Activated effector memory CD4-positive, alpha-beta T cell treated with Interleukin-2 at 50 U/mL for 16 hours (primary cell): ENCODE measurements at places on chromosomes 3 and 15.

DNA sequence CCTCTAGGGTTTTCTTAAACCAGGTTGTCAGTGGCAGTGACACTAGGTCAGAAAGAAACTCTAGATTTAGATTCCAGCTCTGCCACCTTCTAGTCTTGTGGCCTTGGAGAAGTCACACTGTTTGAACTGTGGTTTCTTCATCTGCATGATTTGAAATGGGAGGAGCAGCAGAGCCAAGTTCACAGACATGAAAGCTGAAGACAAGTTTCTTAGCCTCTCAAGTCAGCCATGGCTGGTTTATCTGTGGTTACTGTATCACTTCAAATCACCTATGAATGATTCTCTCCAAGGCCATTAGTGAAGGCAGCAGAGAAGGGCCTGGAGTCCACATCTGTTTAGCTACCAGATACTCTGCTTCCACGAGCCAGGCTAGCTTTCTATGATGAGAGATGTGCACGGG is 15.6 kb downstream of the CLEC3B start:
- DNase-seq: no peak

GRCh38 chr15:80567721-80568157 is 127.4 kb upstream of the ABHD17C start:
- no peak for DNase-seq

GRCh38 chr3:142595951-142596725 is at the start of gene PLS1:
TSS of gene PLS1 (plus strand) at chr3:142596393. CDS start at chr3:142664238, 67,845 bp downstream.
- peak; percentile 86 for DNase-seq

DNA sequence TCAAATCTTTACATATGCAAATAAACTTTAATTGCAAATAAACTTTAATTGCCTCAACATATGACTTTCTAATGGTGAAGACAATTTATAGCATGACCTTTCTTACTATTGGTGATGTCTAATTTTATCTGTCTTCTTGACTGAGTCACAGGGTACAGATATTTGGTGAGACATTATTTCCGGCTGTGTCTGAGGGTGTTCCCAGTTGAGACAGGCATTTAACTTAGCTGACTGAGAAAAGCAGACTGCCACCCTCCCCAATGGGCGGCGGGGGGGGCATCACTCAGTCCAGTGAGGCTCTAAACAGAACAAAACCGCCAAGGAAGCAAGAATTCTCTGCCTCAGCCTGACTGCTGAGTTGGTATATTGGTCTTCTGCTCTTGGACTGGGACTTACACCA is 160.0 kb downstream of the TBL1XR1 start:
- no peak for DNase-seq

GRCh38 chr3:59246719-59247401 is 197.0 kb upstream of the CFAP20DC start:
- DNase-seq: no peak

- DNase-seq: no peak
These were observed 24.9 kb upstream of the LRIG1 start for GRCh38 chr3:66525771-66526170.

GRCh38 chr3:46438831-46439230 is 25.9 kb downstream of the LTF start:
- no peak for DNase-seq

- DNase-seq: no peak
These were observed 12.0 kb downstream of the CD86 start for GRCh38 chr3:122067214-122067550.

DNA sequence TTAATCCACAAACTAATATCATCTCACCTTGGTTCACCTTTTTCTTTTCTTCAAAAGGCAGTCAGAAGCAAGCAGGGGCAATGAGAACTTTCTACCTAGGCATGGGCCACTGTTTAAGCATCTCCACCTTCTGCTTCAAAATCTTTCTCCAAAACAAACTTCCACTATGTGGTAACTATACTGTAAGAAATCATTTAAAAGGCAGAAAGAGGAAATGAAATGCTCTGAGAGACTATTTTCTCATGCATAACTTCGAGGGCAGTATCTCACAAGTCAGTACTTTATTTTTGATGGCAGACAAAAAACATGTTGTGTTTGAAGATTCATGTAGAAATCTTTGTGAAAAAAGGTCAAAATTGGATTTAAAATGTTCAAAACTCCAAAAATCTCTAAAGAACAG is 419.7 kb downstream of the ZBTB20 start:
- no peak for DNase-seq

DNA sequence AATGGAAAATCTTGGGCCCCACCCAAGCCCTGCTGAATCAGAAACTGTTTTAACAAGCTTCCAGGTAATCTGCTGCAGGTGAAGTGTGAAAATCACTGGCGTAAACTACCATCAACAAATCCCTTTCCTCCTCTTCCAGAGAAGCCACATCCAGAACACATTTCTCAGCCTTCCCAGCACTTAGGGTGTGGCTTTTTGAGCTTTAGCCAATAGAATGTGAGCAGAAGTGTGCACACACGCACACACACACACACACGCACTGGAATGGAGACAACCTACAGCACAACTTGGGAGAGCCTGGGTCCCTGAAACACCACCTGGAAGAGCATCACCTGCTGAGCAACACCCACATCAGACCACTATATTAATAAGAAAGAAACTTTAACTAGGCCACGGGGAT is 98.6 kb downstream of the OSBPL10 start:
- DNase-seq: no peak

DNA sequence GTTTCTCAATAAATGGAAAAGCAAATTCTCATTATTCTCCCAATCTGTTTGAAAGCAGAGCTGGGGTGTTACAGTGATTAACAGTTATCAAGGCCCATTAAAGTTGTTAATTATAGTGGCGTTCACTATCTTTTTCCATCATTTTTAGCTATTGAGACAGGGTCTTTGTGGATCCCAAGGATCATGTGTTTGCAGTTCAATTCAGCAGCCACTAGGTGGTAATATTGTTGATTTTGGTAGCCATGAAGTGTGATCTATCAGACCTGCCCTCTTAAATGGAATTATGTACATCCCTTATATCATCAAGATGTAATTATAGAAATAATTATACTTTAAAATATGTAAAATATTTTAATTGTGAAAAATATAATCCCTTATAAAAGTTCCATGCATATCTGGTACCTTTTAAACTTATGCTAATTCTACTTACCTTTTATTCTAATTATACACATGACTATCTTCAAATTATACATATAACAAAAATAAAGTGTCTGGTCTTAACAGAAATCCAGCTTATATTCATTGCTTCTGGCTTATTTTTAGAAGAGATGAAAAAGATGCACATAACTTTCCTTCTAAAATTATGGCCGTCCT is 126.4 kb downstream of the GREM1 start:
- no peak for DNase-seq

DNA sequence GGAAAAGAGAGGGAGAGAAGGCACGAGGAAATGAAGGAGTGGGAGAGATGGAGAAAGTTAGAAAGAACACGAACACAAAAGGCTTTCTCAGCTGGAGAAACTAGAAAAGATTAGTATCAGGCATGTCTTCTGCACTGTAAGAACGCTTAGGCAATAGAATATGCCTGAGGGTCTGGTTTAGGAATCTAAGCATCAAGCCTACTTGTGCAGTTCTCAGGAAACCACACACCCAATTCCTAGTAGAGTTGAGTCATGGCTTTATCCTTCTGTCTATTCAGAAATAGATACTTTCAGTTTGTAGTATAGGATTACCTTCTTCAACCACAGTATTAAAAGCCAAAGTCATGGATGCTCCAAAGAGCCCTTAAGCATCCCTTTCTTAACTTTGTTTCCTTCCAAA is 969.4 kb downstream of the NTRK3 start:
- no peak for DNase-seq

GRCh38 chr15:64883100-64883581 is 28.6 kb upstream of the ANKDD1A start:
- no peak for DNase-seq

DNA sequence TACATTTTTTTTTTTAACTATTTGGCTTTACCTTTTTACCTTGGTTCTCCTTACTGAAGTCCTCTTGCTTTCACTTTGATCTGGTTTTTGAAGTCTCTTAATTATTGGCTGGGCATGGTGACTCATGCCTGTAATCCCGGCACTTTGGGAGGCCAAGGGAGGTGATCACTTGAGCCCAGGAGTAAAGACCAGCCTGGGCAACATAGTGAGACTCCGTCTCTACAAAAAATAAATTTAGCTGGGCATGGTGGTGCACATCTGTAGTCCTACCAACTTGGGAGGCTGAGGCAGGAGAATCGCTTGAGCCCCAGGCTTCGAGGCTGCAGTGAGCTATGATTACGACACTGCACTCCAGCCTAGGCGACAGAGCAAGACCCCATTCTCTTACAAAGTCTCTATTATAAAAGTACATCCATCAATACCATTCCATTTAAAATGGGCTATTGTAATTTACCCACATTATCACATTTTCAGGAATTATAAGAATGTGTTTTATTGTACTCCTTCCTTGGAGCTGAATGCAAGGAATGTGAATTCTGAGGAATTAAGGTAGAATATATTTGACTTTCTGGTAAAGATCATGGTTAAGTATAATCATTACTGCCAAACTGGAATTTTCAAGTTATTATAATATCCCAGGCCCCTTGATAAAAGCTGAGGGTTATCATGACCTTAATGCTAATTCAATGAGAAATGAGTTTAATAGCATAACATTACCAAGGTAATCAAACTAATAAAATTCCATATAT is 49.0 kb downstream of the MSL2 start:
- no peak for DNase-seq

- DNase-seq: no peak
These were observed 1280.9 kb downstream of the NSUN3 start for GRCh38 chr3:95343767-95344166.

DNA sequence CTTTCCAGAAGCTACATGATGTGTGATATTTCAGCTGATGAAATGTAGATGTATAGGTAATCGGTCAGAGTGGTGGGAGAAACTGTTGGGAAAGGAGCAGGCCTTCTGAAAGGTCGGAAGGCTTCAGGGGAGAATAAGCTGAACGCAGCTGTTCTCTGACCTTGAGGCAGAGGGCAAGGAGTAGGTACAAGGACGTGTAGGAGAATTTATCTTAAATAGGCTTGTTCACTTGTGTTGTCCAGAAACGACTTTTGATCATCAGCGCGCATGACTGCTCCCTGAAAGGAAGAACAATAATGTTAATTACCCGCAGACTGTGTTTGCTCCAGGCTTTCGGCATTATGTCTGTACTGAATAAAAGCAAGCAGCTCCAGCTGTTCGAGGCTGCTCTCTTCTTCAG is 39.6 kb downstream of the GPR160 start:
- DNase-seq: no peak

- DNase-seq: no peak
These were observed 558 bp upstream of the SLC30A4 start for GRCh38 chr15:45523166-45523460.

GRCh38 chr3:195757438-195757770 is 36.6 kb downstream of the MUC20 start:
- no peak for DNase-seq

DNA sequence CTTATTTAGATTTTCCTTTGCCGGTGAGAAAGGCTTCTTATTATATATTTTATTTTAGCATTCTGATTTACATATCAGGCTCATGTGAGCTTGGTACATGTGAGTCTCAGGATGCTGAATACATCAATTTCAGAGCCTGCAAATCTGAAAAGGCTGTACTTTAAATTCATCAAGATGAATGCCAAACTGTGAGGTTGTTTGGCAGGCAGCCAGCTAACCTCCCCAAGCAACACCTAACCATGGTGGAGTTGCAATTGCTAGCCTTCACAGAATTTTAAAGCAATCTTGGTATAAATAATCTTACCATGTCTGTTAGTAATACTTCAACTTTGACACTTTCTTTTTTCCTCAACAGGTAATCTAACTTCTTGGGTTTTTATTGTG is 252.5 kb downstream of the CDIN1 start:
- no peak for DNase-seq

DNA sequence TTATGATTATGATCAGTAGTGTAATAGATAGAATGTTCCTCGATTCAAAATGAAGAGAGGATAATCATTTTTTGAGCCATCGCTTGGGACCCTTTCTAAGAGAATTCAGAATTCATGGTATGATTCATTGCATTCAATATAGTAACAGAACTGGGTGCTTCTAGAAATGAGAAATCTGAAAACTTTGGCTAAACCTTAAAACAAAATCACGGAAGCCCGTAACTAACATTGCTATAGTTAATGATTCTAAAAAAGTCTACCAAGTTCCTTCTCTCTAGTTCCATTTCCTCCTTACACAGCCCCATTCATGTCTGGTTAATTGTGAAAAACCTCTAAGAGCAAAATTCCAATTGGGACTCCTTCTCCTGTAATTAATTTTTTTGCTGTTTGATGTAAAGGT is 217.1 kb downstream of the GBE1 start:
- no peak for DNase-seq

- DNase-seq: no peak
These were observed 32.8 kb downstream of the LRRK1 start for GRCh38 chr15:100951965-100952364.

DNA sequence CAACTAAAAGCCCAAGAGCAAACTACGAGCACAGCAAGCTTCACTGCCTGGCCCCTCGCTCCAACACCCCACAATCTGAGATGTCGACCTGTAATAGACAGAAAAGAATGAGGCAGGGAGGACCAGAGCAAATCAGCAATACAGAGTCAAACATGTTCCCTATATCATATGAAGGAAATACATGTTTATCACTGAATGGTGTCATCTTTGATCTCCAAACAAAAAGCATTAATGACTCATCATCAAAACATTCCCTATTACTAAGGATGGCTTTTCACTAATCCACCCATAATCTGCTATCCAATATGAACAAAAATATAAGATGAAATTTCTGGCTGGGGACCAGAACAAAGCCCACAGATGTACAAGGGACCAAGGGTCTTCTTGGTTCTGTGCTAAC is 34.7 kb downstream of the MYO5A start:
- DNase-seq: no peak

- DNase-seq: no peak
These were observed 27.5 kb downstream of the MELTF start for GRCh38 chr3:197001972-197002700.

- no peak for DNase-seq
These were observed 396.5 kb upstream of the GBE1 start for GRCh38 chr3:82157952-82158351.

DNA sequence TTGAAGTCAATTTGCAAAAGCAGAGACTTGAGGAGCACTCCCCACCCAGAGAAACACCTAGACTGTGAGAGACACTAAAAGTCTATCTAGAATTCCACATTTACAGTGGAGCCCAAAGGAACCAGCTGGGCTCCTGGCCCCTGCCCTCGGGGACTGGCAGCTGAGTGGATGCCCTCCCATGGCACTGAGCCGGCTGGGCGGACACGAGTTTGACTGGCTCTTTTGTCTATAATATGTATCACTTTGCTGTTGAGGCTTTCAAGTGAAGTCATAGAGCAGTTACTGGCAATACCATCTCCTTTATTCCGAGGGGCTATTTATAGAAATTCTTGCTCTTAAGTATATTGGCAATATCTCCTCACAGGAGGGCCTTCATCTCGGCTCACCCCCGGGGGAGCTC is 65.8 kb upstream of the TNFAIP8L3 start:
- no peak for DNase-seq

GRCh38 chr15:51184627-51185026 is 89.9 kb upstream of the TNFAIP8L3 start:
- no peak for DNase-seq
